IPS-NIHi11 (cell line): ENCODE measurements at places on chromosomes 5 and 9.
A peak's percentile ranks its signal among the peaks of the same experiment; 100 is the strongest.

GRCh38 chr5:16178745-16179372, 732 bp downstream of the MARCHF11 start:
- DNase-seq, result peak; percentile 85

DNA sequence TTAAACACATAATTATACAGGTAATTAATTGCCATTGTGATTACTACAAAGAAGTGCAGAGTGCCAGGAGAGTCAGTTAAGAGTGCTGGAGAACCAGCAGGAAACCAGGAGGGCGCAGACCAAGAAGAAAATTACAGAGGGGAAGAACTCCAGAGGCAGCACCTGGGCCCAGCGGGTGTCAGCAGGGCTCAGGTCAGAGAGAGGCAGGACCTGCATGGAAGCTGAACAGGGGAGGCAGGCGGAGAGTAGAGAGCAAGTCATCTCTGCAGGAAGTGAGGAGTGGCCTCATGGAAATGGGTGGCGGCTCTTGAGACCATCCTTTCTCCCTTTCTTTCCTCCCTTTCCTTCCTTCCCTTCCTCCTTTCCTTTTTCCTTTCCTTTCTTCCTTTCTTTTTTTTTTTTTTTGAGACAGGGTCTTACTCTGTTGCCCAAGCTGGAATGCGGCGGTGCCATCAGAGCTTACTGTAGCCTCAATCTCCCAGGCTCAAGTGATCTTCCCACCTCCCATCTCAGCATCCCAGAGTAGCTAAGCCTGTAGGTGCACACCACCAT, 4.0 kb upstream of the ZBTB34 start:
- DNase-seq, result peak; percentile 35

DNA sequence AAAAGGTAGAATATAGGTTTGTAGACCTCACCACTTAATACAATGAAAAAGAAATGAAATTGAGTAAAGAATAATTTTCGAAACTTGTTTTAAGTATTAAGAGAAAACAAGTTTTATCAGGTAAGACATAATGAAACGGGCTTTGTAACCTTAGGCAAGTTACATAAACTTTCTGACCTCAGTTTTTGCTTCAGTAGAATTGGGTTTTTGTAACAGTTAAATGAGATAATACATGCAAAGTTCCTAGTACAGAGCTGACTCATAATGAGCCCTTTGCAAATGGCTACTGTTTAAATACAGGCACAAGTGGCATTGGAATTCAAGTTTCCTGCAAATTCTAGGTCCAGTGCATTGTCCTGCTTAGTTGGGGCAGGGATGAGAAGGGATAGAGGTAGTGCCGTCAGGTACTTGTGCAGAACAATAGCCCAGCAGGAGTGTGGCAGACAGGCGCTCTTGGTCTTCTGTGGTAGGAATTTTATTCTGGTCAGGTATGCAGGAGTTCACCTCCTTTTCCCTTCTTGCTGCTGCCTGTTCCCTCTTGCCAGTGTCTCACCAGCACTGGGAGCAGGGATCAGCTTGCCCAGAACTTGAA, 203.8 kb downstream of the PBX3 start:
- peak; percentile 65 for DNase-seq

DNA sequence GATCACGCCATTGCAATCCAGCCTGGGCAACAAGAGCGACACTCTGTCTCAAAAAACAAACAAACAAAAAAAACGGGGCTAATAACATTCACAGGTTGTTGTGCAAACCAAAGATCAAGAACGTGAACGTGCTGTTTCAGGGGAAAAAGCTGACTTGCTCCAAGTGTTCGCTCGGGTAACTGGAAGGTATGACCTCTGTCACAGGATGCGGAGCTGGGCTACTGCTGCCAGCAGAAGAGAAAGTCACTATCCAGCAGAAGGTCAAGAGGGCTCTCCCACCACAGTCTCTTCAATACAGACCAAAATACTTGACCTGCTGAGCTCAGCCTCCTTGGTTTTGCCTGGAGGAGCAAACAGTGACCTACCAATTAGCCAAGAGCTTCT, 59.7 kb downstream of the ABCA1 start:
- DNase-seq, result no peak

DNA sequence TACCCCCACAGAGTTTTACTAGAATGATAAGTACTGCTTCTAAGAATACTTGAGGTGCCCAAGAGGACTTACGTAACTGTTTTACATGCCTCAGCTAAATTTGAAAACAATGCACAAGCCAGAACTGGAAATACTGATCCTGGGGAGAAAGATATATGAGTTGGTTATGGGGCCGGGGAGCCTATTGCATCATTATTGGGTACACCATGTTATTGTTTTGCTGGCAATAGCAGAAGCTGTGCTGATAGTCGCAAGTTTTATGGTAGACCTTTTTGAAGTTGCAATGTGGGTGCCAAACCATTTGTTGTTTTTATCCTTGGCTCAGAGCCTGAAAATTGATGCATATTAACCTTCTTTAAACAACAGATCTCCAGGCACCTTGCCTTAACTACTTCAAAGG, 108.4 kb upstream of the DHFR start:
- no peak for DNase-seq

GRCh38 chr9:117074784-117075520, 339.9 kb downstream of the ASTN2 start:
- DNase-seq, result no peak

- DNase-seq, result no peak
Observed at GRCh38 chr5:178427576-178428197, 162.5 kb downstream of the COL23A1 start.

- no peak for DNase-seq
Observed at GRCh38 chr5:136729901-136730355, 364.6 kb upstream of the TRPC7 start.

DNA sequence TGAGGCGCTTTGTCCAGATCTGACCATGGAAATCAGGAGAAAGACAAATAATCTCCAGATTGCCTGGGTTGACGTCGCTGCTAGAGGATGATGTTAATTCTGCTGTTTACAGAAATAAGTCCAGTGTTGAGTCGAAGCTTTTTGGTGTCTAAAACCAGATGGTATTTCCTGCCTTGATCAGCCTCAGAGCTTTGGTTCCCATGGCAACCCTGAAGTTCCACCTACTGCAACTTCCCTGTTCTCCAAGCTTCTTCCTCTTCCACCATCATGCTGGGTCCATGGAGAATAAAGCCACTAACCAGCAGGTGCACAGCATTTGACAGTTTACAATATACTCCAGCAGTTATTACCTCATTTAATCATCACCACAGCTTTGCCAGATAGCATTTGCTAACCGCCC, 18.0 kb upstream of the GABBR2 start:
- DNase-seq, result no peak

GRCh38 chr5:31487506-31487905, 44.4 kb downstream of the DROSHA start:
- no peak for DNase-seq

GRCh38 chr9:96484521-96484931, 34.6 kb downstream of the HABP4 start:
- no peak for DNase-seq

GRCh38 chr9:124001458-124001799, 10.1 kb upstream of the LHX2 start:
- no peak for DNase-seq

- DNase-seq, result no peak
Observed at GRCh38 chr5:19930451-19930850, 57.5 kb downstream of the CDH18 start.

GRCh38 chr5:11268891-11269290, 507.9 kb upstream of the DAP start:
- no peak for DNase-seq

DNA sequence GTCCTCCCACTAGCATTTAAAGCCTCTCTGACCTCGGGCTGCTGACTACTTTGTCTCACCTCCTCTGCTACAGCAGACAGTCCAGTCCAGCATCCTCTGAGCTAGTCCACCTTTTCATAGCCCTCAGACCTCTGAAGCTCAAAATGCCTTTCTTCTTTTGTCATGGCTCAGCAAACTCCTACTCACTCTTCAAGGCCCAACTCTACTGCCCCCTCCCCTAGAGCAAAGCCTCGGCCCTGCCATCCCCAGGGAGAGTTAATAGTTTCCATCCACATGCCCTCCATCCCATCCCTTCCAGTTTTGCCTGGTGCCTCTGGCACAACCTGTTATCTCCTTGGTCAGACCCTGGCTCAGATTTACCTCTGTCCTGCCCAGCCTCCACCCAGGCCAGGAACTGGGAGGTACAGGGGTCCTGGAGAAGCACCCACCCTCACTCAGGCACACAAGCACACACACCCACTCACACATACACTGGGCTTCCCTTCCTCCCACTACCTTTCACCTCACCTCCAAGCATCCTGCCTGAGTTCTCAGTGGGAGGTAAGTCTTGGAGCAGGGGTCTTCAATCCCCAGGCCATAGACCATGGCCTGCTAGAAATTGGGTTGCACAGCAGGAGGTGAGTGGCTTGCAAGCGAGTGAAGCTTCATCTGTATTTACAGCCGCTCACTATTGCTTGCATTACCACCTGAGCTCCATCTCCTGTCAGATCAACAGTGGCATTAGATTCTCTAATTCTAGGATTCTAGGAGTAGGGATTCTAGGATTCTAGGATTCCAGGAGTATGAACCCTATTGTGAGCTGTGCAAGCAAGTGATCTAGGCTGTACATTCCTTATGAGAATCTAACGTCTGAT, 18.1 kb downstream of the PDLIM4 start:
- DNase-seq, result no peak

- DNase-seq, result no peak
Observed at GRCh38 chr5:135497971-135498636, 37.7 kb downstream of the NEUROG1 start.

DNA sequence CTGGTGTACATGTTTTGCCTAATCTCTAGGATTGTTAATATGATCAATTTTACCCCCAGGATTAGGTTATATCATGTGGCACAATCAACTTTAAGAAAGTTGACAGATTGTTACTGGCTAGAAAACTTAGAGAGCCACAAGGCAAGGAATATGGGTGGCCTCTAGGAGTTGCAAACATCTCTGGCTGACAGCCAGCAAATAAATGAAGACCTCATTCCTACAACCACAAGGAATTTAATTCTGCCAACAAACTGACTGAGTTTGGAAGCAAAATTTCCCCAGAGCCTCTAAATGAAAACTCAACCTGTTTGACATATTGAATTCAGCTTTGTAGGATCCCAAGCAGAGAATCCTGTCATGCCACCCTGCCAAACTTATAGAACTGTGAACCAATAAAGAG, 196.4 kb upstream of the PTGER4 start:
- DNase-seq, result no peak

DNA sequence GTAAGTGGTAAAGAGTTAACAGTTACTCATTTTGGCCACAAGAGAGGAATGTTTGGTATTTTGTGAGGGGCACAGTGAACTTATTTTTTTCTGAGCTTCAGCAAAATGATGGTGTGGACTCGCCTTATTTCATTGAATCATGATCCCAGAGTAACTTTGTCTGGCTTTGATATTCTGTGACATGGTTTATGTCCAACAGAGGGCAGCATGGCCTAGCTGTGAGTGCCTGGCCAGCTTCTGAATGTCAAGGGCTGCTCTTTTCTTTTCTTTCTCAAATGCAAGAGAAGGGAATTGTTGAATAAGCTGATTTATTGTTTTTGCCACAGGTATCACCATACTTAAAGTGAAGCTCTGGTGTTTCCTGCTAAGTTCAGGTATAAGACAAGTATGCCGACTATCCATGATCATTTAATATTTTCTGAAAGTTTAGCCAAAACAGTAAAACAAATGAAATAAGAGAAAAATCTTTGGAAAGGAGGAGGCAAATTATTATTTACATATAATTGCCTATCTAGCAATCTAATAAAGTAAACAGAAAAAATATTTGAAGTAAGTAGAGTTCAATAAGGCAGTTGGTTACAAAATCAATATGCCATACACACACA, 31.7 kb downstream of the MRPL22 start:
- peak; percentile 52 for DNase-seq

DNA sequence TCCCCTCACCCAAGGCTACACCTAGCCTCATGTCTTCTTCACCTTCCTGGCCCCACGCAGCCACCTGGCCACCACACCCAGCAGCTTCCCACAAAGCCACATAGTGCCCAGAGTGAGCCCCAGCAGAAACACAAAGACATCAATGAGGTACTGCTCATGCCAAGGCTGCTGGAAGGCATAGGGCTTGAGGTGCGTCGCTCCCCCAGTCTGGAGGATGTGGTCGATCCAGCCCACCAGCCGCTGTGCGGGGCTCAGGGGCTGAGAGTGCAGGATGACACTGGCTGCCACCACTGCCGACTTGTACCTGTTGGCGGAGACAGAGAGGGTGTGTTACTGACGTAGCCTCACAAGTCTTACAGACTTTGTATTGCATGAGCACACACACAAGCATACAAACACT, 15.8 kb upstream of the CAPSL start:
- DNase-seq, result peak; percentile 18

DNA sequence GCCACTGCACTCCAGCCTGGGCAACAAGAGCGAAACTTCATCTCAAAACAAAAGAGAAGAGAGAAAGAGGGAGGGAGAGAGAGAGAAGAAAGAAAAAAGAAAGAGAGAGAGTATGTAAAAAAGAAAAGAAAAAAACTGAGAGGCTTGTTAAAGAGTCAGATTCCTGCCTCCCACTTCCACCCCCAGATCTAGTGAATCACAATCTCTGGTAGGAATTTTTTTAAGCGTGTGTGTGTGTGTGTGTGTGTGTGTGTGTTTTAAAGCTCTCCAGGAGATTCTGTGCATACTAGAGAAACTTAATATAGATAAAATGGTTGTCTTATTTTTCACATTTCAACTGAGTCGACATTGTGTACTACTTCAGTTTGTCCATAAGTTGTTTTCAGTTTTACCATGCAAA, 32.0 kb downstream of the SAR1B start:
- no peak for DNase-seq

- no peak for DNase-seq
Observed at GRCh38 chr9:81031422-81032029, 657.8 kb downstream of the TLE1 start.

DNA sequence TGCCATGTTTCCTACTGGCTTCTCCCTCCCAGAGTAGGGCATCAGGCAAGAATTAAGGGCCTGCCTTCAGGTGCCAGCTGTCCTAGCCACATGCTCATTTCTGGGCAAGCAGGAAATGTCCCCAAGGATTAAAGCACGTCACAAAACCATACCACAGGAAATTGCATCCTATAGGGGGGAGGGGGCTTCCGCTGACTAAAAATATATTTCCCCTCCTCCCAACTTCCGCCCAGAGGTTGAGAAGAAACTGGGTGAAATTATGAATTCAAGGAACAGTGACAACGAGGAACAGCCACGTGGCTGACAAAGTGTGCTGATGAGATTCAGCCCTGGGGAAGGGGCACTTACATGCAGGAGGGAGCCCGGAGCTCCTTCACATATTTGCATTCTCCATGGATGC, 4.1 kb downstream of the HBEGF start:
- DNase-seq, result no peak

DNA sequence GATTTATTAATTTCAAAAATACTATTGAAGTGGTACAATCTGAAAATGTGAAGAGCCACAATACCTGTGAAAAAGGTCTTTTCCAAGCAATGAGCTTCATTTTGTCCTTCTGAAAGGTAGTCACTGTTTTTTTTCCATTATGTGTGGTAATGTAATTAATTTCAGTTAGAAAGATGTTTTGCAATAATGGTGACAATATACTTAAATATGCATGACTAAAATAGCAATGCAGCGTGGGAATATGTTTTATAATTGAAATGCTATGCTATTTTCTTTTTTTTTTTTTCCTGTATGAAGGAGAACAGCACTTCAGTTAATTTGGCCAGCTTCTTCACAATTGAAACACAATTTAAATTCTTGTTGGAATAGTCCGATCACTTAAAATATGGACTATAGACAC, 41.9 kb downstream of the NPR3 start:
- no peak for DNase-seq

GRCh38 chr5:144370273-144370672, 199.6 kb downstream of the KCTD16 start:
- no peak for DNase-seq

GRCh38 chr5:170419643-170420042, 30.5 kb upstream of the KCNMB1 start:
- DNase-seq, result no peak
